ENCODE measurements at places on chromosomes 6 and 20.
A peak's percentile ranks its signal among the peaks of the same experiment; 100 is the strongest.

DNA sequence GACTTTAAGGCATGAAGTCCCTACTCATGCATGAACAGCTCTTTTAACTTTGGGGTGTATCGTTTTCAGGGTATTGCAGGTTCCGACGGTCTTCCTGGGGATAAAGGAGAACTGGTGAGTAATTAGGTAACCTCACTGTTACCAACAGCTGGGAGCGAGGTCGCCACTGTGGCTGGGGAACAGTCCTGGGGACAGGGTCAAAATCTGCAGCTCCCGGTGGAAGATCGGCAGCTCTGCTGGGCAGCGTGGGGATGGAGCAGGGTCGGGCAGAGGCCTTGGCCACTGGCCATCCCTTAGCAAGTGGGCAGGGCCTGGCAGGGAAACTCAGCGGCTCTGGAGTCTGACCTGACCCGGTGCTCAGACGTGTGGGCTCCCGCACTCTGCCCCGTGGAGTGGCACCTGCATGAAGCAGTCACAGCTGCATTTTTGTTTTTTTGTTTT is 16.1 kb downstream of the COL9A3 start:
- no peak for DNase-seq

DNA sequence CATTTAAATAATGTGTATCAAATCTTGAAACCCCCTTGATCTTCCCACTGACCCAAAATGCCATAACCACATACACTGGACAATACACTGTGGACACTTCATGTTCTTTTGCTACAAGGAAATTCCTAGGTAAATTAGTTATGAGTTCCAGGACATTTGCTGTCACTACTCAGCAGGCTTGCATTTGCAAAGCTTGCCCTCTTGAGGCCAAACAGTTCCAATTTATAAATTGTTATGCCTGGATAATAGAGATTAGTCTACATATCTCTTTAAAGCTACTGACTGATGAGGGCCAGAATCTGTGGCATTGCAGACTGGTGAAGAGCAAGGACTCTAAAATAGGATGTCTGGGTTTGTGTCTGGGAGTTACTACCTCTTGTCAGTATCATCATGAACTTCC is 17.4 kb upstream of the RAB32 start:
- DNase-seq = no peak

GRCh38 chr6:89708316-89708715 is 69.8 kb upstream of the LYRM2 start:
- DNase-seq = no peak

DNA sequence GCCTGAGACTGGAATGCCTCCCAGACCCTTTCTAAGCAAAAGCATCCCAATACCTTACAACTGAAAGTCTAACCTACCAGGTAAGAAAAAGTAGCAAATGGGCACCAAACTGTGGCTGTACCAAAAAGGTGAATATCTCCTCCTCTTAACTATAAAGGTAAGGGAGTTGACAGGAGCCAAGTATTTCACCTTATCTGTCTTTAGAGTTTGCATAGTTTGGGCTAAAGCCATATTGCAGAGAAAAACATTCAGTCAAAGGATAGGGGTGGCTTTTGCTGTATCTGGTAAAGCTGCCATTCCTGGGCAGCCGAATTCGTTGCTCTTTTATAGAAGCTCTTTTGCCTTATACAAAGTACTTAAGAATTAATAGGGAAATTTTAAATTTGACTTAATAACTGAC is 38.1 kb downstream of the PHF3 start:
- DNase-seq = no peak

DNA sequence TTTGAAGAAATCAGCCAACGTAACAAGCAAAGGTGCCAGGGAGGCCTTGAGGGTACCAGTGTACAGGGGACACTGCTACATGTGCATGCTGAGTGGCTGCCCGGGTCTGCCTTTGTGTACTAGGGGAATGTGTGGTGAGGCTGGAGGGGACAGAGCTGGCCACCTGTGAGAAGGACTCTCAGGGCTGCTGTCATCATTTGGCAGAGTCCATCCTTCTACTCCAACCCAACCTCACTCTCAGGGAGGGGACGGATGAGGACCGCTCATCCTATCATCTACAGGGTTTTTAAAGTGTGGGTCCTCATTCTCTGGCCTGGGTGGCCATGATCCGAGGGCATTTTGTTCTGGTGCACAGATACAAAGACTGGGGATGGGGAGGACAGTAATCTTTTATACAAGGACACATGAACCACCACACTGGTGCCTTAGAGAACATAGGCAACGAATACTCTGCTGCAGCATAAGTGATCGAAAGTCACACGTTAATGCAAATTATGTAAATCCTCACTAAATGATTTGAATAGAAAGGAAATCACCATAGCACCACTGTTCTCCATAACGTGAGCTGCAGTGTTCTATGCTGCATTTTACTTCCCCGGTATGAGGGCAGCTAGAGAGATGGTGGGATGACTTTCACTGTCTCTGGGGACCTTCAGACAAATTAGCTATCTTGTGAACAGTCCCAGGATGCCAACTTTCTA is 181.4 kb downstream of the GMPR start:
- no peak for DNase-seq

DNA sequence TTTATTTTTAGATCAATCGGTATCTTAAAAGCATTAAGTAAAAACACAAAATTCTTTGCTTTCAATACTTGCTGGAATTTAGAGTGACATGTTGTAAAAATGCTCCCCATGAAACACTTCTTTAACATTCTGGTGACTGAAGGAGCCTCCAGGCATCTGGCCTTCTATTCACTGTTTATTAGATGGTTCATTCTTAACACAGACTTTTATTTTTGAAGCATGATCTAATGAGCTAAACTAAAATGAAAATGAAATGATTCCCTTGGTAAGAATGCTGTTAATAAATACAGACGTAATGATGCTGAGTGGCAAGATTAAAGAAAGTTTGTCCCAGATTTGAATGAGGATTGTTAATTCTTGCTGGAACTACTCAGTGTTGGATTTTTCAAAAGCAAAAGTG is 698.4 kb downstream of the TENT5A start:
- no peak for DNase-seq

GRCh38 chr6:37623666-37624065 is 74.0 kb downstream of the MDGA1 start:
- DNase-seq = no peak

DNA sequence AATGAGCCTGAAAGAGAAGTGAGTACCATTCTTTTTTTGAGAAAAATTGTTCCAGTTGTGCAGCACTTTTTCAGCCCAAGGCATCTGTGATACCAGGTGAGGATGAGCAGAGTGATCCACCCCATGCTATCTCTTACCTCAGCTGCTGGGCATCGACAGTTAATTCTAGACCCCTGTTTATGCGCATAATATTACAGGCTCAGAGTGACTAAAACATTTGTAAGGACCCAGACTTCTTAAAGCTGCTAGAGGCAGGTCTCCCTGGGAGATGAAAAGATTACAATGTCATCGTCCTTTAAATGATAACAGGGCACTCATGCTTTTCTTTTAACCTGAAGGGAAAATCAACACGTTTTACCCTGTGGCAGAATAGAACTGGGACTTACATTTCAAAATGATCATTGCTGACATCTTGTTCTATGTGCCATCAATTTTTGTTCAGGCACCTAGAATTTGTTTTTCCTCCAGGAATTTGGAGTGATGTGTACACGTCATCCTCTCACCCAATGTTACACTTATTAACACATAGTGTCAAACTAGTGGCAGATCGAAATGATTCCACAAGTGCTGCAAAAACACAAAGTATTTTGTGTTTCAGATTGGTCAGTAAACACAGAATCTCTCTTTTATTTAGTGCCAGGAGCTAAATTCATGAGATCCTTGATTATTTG is 684.6 kb downstream of the UTRN start:
- DNase-seq = no peak

DNA sequence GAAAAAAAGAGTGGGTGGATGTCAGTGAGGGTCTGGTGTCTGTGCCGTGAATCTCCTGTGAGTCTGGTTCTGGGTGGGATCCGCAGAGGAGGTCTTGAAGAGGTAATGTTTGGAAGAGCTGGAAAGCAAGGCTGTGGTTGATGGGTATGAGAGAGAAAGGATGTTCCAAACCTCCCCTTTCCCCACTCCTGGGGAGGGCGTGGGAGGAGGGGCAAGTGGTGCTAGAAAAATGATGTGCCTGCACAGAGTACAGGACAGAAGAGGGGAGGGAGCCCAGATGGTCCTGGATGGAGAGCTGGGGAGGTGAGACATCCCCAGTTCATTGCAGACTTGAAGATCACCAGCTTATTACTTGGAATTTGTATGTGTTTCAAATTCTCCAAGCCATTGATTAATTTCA is 3.1 kb downstream of the CNPY3 start:
- DNase-seq = no peak

DNA sequence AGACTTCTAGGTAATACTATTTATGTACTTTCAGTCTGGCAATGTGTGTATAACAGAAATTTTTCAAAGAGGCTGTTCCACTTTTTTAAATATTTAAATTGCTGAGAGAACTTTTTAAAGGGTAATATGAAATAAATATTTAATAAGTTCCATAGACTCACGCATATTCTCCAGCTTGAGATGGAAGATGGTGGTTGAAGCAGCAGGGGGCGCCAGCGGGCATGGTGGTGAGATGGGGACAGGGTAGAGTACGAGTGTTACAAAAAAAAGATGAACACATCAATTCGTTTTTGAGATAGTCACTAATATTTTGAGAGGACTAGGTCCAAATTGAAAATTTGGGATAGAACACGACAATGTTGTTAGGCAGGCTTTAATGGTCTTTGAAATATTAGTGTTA is 68.4 kb downstream of the RSPO3 start:
- peak; percentile 71 for DNase-seq

GRCh38 chr20:23625236-23625964 is 12.4 kb downstream of the CST3 start:
- no peak for DNase-seq

DNA sequence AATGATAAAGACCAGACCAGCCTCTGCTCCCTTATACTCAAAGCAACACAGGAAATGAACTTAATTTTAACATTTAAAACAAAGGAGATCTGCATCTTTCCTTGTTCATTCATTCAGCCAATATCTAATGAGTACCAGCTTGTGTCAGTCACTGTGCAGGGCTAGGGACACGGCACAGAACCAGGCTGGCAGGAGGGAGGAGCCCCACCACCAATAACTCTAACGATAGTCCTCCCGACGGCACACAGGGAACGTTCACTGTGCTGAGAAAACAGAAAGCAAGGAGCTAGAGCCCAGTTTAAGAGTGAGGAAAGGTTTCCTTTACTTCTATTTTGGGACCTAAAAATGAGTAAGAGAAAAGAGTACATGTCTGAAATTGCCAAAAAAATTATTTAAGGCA is 9.9 kb downstream of the ETV7 start:
- DNase-seq = no peak

- no peak for DNase-seq
Observed at GRCh38 chr6:47034421-47034820, 7.7 kb downstream of the ADGRF1 start.

DNA sequence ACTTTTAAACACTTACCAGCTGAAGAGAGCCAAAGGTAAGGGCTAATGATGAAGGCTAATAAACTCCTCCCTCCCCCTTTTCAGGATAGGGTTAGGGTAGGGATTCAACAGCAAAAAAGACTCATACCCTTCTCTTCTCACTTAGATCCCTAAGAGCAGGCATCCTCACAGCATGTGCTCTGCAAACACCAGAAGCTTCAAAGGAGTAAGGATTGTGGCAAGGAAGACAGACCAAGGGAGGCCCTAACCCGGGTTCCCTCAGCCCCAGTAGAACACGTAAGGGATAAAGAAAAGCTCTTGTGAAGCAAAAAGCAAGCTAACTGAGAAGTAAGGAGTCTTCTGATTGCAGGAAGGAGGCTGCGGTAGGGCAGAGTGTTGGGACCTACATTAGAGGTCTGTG is 11.6 kb downstream of the MAP3K7 start:
- DNase-seq = no peak

GRCh38 chr6:150236114-150236513 is 93.3 kb downstream of the PPP1R14C start:
- no peak for DNase-seq

DNA sequence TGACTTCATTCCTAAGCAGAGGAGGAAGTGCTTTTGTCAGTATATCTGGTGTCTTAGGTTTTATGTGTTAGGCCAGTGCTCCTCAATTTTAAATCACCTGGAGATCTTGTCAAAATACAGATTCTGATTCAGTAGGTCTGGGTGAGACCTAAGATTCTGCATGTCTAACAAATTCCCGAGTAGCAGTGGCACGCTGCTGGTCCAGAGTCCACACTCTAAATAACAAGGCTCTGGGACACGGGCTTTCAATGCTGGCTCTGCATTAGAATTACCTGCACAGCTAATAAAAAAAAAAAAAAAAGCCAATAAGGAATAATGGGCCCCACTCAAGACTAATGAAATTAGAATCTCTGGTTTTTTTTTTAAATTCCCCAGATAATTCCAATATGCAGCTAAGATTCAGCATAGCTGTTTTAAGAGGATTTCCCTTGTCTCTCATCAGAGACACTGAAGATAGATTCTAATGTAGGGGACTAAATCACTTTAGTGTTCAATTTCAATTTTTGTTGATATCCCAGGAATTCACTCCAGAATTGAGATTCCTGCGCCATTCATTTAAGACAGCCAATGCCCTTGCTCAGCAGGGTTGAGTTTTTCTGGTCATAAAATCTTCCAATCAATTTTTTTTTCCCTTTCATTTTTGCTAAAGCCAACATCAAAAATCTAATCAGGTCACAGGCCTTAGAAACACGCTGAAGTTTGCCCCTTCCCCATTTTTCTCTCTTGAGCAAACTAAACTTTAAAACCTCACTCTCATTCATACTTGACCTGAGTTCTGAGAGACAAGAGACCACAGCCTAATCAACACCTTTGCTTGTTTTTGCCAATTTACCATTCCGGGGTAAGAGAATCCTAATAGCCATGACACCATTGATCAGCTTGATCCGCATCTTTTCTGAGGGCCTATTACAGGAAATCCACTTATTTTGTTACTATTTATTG is 2.4 kb downstream of the TDP2 start:
- no peak for DNase-seq

GRCh38 chr6:134934793-134935485 is 15.0 kb downstream of the ALDH8A1 start:
- DNase-seq = no peak

DNA sequence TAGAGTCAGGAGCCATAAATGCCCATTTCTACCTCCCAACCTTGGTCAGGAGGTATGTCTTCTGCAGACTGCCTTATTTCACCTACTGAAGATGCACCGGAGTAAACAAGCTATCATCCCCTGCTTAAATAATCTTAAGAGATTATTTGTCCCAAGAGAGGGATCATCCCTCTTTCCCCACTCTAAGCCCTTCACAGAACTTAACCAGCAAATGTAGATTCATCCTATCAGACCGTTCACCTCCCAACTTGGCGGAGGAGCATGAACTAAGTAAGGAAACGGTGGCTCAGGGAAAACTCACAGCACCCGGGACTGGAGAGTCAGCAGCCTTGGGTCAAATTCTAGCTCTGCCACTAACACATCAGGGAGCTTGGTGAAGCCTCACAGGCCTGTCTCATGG is 115.3 kb downstream of the TRERF1 start:
- DNase-seq = no peak

- DNase-seq = no peak
Observed at GRCh38 chr6:35015996-35016395, 125.1 kb downstream of the TCP11 start.

GRCh38 chr6:125519367-125519766 is 217.6 kb upstream of the HDDC2 start:
- no peak for DNase-seq

- no peak for DNase-seq
Observed at GRCh38 chr6:38307740-38308139, 332.0 kb downstream of the BTBD9 start.
